ENCODE measurements at places on chromosomes 5 and 9. TPM values are rescaled to one million over a fixed set of nuclear protein-coding genes. Genes with fewer than 3 reads are reported as not detected.

- DNase-seq, result no peak
These were observed 830 bp downstream of the ADAMTSL1 start for GRCh38 chr9:18474783-18475182.

GRCh38 chr5:173246511-173246910 is 11.5 kb upstream of the NKX2-5 start:
- DNase-seq, result no peak

- no peak for DNase-seq
These were observed 282.2 kb upstream of the VLDLR start for GRCh38 chr9:2339416-2339815.

DNA sequence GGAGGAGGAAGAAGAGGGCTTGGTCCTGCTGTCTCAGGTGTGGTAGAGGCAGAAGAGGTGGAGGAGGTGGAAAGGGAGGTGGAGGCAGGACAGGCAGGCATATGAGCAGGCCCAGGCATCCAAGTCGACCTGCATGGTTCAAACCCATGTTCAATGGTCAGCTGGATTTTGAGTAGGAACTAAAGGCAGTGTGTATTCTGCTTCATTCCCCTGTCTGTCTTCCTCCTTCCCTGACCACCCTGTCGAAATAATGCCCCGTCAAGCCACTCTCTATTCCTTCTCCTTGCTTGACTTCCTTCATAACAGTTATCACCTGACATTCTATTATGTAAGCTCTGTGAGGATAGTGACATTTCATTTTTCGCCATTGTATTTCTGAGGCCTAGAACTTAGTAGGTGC is 34.8 kb downstream of the ATP6V0E1 start:
- no peak for DNase-seq

DDX46 gene
- polyA plus RNA-seq, result 103 TPM

SLC9A3 gene
- polyA plus RNA-seq, result 1.3 TPM

OTP gene
- polyA plus RNA-seq, result 0.03 TPM

FCN1 gene
- polyA plus RNA-seq, result not detected
